A549 treated with Mapracorat at 1 μM for 4 hours (cell line): ENCODE measurements at places on chromosomes 7 and 10. TPM values are rescaled to one million over a fixed set of nuclear protein-coding genes. Genes with fewer than 3 reads are reported as not detected.

Gene IFRD1
- total RNA-seq: 26.9 to 33.1 TPM (median 32.2 TPM) in 5 replicates

Gene UCMA
- not detected in 5 replicates for total RNA-seq

Gene TCERG1L
- not detected in 5 replicates for total RNA-seq

Gene PRR15
- total RNA-seq: 3.7 to 4.1 TPM (median 3.8 TPM) in 5 replicates

Gene UPK3B
- 10.7 to 19.4 TPM (median 17.7 TPM) in 5 replicates for total RNA-seq

Gene ZNF680
- 1.3 to 2.3 TPM (median 2.0 TPM) in 5 replicates for total RNA-seq
